ENCODE measurements at places on chromosomes 5 and 9. TPM values are rescaled to one million over a fixed set of nuclear protein-coding genes. Genes with fewer than 3 reads are reported as not detected.

- DNase-seq, result peak; percentile 14
Measured at GRCh38 chr5:1420211-1421195, 24.7 kb downstream of the SLC6A3 start.

GRCh38 chr5:102800427-102800826 is 45.3 kb downstream of the PAM start:
- no peak for DNase-seq

DNA sequence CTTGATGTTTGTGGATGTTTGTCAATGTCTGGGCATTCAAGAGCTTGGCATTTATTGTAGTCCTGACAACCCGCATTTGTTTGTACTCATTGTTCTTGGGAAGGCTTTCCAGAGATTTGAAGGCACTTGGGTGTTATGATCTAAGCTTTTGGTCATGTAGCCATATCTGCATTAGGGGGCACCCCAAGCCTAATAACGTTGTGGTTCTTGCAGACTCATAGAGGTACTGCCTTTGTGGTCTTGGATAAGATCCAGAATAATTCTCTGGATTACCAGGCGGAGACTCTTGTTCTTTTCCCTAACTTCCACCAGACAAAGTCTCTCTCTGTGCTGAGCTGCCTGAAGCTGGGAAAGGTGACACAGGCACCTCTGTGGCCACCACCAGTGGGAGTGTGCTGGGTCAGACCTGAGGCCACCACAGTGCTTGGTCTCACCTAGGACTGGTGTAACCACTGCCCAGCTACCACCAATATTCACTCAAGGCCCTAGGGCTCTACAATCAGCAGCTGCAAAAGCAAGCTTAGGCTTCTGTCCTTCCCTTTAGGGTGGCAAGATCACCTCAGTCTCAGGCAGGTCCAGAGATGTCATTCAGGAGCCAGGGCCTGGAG is 144.4 kb upstream of the TAS2R1 start:
- DNase-seq, result no peak

GRCh38 chr5:133508845-133509741 is 103.2 kb downstream of the FSTL4 start:
- DNase-seq, result no peak

- DNase-seq, result no peak
Measured at GRCh38 chr9:134962973-134963364, 45.3 kb upstream of the FCN1 start.

- no peak for DNase-seq
Measured at GRCh38 chr9:127711226-127711701, 4.2 kb downstream of the PTRH1 start.

DNA sequence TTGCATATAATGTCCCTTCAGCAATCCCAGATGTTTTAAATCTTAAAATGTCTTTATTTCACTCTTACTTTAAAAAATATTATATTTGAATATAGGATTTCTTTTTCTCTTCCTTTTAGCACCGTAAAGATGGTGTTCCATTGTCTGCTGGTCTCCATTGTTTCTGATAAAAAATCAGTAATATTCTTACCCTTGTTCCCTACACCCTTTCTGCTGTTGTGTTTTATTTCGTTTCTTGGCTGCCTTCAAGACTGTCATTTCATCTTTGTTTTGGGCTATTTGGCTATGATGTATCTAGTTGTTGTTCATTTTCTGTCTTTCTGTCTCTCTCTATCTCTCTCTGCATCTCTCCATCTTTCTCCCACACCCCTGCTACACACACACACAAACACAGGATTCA is 197.9 kb downstream of the IRX2 start:
- DNase-seq, result no peak

- no peak for DNase-seq
Measured at GRCh38 chr5:136128481-136128880, 4.2 kb upstream of the SMAD5 start.

DNA sequence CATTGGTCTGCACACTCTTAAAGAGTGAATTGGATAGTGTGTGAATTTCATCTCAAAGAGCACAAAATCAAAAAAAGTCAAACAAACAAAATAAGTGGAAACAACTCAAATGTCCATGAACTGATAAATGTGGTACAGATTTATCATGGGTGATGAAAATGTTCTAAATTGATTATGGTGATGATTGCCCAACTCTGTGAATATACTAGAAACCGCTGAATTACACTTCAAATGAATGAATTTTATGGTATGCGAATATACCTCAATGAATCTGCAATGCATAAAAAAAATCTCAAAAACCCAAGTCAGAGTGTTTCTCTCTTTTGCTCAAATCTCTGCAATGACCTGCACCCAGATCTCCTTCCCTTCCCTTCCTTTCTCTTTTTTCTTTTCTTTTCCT is 64.0 kb downstream of the PRRC1 start:
- DNase-seq, result no peak

GRCh38 chr9:27131731-27132130 is 22.7 kb downstream of the TEK start:
- DNase-seq, result no peak

- no peak for DNase-seq
Measured at GRCh38 chr5:73558950-73559349, 6.5 kb downstream of the ANKRA2 start.

DNA sequence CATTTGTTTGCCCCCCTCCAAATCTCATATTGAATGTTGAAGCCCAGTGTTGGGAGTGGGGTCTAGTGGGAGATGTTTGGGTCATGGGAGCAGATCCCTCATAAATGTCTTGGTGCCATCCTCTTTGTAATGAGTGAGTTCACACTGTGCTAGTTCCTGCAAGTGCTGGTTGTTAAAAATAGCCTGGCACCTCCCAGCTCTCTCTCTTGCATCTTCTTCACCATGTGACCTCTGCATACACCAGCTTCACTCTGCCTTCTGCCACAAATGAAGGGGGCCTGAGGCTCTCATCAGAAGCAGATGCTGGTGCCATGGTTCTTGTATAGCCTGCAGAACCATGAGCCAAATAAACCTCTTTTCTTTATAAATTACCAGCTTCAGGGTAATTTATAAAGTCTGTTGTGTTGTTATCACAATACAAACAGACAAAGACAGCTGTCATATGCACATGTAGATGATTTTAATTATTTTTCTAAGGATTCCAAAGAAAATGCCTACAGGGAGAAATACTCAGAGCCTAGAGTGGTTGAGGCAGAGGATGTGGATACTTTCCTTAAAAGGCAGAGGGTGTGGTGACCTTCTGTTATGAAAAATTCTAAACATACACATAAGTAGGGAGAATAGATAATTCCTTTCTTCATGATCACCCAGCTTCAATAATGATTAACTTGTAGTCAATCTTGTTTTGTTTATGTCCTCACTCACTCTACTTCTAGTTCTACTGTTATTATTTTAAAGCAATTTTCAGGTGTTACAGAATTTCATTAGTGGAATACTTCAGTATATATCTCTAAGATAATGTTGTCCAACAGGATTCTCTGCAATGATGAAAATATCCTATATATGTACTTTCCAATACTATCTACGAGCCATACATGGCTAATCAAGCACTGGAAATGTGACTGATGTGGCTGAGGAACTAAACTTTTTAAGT is 75.1 kb upstream of the RANBP6 start:
- no peak for DNase-seq

- DNase-seq, result no peak
Measured at GRCh38 chr5:123937230-123937629, 425.3 kb downstream of the CSNK1G3 start.

- DNase-seq, result no peak
Measured at GRCh38 chr5:57209316-57210040, 35.6 kb downstream of the GPBP1 start.

GRCh38 chr9:93612796-93613154 is 36.4 kb downstream of the PHF2 start:
- DNase-seq, result no peak

GRCh38 chr9:110588296-110588695 is 8.8 kb upstream of the SVEP1 start:
- no peak for DNase-seq

DNA sequence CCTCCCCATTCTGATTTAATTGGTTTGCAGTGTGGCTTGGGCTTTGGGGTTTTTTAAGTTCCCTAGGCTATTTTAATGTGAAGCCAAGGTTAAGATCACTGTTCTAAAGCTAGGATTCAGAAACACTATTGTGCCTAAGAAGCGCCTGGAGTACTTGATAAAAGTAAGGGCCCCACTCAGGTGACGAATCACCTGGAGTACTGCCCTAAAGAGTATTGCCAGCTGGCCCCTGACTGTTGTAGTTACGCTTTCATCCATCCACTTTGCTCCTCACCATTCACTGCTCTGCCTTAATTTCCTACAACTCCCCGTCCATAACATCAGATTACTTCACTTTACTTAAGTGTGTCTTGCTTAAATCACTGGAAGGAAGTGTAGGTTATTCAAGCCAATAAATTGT is 119.3 kb downstream of the CD180 start:
- no peak for DNase-seq

NAIP gene
- total RNA-seq, result 5.8 TPM

MLANA gene
- not detected for total RNA-seq

PCDHA10 gene
- total RNA-seq, result 0.07 TPM

TAF11L10 gene
- not detected for total RNA-seq

MARCOL gene
- total RNA-seq, result not detected

CER1 gene
- not detected for total RNA-seq

DOCK8 gene
- 9.0 TPM for total RNA-seq

OR1L8 gene
- total RNA-seq, result not detected

ITGA1 gene
- total RNA-seq, result 71.4 TPM

UHRF2 gene
- total RNA-seq, result 18.8 TPM

GPX3 gene
- 825 TPM for total RNA-seq

Measured in right lobe of liver (tissue), 6 donors.